SK-N-SH treated with all-trans-retinoic acid at 6 μM for 48 hours (cell line): ENCODE measurements at places on chromosomes 4 and X.

GRCh38 chr4:98466868-98467599, 191.4 kb downstream of the TSPAN5 start:
- peak; percentile 41 for ATAC-seq

DNA sequence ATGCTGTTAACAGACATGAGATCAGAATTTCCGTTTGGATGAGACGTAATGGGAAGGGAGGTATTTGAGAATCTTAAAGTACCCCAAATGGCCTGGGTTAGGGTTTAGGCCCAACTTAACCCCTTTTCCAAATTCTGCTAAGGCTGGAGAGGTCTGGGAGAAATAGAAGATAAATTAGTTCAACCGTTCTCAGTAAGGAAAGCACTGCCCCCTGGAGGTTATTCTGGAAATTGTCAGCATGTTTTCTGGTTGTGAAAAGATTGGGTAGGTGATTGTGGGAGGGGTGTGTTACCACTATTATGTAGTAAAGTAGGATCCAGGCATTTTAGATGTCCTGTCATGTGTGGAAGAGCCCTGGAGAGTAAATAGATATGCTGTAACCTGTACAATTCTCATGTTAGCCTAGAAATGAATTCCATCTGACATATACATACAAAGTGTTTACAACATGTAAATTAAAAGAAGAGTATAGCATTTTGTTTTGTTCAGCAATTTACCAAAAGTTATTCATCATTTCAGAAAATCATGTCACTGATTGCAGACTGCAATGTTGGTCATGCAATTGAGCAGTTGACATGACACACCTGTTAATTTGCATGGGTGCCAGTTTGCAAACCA, 26.8 kb upstream of the GRXCR1 start:
- ATAC-seq: peak; percentile 76

DNA sequence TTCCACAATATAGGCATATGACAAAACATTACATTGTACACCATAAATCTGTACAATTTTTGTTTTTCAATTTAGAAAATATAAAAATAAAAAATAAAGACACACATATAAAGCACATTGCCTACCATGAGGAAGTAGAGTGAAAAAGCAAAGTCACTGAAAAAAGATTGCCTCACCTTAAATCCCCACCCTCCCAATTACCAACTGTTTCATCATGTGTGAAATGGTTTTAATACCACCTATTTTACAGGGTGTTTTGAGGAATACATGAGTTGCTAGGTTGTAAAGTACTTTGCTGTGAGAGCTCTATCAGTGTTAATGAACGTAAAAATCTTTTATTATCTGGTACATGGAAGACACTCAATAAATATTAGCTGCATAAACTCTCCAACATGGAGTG, 373.6 kb upstream of the NDST3 start:
- ATAC-seq: no peak

DNA sequence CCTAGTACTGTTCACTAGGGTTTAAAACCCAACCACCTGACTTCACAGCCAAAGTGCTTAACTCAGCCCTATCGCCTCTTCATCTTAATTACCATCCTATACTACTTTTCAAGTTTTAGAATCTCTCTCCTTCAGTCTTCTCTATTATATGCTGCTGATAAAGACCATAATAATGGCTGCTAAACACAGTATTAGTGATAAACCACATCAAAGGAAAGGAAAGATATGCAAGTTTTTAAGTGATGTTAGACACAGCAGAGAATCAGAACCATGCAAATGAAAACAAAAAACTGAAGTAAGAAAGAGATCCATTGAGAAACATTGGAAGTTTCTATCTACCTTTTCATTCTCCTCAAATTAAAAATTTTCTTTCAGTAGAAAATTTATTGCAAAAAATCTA, 100.8 kb downstream of the REELD1 start:
- ATAC-seq: no peak

DNA sequence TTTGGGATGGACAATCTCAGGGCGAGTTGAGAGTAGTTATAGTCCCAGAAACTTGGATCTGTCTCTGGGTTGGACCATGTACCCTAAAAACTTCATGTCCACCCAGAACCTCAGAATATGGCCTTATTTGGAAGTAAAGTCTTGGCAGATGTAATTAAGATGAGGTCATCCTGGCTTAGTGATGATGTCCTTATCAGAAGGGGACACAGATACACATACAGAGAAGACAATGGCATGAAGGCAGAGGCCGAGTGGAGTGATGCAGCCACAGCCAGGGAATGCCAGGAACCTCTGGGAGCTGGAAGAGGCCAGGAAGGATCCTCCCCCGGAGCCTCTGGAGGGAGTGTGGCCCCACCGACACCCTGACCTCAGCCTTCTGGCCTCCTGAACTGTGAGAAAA, 61.2 kb upstream of the STX18 start:
- no peak for ATAC-seq

DNA sequence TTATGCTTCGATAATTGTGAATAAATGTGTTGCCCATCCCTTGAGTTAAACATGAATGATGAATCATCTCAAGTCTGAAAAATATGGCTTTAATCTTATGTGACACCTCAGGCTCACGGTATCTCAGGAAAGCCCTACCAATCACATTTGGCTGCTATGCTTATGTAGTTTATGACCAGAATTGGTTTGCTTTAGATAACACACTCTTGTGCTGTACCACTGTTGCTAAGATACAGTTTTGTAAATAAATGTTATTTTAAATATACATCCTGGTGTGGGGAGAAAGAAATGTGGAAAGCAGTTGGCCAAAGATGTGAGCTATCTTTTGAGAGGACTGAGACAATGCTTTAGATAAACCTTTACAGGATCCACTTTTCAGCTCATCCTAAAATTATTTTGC, 63.2 kb downstream of the NPY1R start:
- ATAC-seq: no peak

DNA sequence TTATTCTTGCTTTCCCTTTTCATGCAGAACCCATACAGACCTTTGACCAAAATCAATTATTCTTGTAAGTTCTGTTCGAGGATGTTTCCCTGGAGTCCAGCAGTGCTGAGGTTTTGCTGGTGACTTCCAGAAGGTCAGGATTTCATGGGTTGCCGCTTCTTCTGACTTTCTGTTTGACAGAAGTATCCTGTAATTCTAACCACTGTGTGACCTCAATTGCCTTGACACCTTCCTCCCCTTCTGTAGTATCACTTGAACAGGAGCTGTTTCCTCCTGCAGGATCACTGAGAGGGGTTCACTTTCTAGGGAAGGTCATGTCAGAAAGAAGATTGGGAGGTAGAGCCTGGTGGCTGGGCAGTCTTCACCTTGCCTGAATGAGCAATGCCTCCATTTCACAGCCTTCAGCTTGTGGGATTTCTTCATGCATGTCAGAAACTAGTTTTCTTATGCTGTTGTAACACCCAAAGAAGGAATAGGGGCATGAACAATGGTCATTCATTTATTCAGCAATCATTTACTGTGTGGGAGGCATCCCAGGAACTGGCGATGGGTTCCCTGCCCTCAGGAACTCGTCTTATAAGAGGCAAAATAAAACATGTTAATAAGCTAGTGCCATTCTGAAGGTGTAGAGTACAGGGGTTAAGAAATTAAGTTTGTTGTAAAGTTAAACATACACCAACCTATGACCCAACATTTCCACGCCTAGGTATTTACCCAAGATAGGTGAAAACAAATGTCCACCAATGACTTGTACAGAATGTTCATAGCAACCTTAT, 205.9 kb downstream of the SOWAHB start:
- no peak for ATAC-seq

DNA sequence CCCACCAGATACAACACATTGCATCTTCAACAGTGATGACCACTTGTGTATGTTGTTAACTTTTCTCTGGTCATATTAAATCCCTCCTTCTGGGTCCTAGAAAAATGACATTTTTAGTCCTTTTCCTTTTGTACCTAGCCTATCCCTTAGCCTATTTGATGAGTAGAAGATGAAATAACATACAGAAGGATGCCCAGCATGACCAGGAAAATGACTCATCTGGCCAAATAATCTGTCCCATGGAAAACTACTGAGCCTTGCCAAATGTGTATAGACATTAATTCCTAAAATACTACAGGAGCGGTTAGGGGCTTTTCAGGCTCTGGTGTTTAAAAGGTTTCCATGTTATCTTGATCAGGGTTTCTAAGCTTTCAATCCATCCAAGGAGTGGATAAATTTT, 129.0 kb upstream of the KCNIP4 start:
- ATAC-seq: no peak

- peak; percentile 98 for ATAC-seq
Observed at GRCh38 chr4:140609548-140610425, 41.0 kb upstream of the UCP1 start.

GRCh38 chr4:112510291-112511092, 5.5 kb downstream of the NEUROG2 start:
- ATAC-seq: peak; percentile 63

DNA sequence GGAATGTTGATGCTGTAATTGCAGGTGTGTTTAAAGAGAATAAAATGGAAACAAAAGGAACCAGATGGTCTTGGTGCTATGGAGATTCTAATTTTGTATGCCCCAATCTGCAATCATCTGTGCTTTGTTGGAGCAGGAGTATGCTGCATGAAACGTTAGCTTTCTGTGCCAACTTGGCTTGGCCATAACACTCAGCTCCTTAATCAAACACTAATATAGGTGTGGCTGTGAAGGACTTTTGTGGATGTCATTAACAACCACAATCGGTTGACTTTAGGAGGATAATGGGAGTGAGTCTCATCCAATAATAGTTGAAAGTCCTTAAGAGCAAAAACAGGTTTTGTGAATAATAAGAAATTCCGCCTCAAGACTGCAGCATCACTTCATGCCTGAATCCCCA, 399.2 kb downstream of the NLGN4X start:
- ATAC-seq: no peak

DNA sequence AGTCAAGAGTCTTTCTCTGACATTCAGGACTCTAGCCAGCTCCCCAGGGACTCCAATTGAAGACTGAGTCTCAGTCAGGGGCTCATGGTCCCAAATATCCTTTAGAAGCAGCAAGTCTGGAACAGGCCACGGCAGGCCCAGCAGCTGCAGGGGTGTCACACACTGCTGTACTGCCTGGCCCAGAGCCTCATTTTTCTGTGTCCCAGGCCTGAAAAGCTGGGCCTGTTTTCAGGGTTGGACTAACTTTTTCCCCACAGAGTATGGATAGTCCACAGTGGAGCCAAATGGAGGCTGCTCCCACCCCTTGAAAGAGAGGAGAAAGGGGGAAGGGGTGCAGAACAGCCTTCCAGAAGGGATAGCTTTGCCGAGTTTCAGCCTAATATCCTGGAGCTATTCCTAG, 146.8 kb upstream of the NALF2 start:
- no peak for ATAC-seq

DNA sequence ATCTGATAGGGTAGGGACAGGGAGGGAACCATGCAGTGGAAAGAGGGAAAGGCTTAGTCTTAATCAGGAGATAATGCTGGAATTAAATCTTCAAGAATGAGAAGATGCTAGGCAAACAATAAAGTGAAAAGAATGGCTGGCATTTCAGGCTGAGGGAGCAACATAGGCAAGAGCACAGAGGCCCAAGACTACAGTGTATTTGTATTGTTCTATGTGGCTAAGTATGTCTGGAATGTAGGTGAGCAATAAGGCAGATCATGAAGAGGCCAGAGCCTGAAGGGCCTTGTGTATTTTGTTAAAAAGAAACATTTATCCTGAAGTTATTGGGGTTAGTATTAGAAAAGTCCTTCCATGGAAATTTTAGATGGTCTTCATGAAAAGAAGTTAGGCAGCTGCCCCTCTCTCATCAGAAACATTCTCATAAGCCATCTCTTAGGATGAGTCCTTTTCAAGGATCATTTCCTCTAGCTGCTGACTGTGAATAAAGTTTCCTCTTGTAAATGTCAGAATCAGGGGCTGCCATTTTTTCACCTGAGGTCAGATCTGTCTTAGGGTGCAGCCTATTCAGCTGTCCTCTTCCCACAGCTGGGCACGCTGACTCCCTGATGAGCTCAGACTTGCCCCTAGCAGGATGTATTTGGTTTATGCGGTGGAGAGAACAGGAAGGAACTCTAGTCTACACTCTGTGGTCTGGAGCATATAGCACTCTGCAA, 46.3 kb downstream of the ATP10D start:
- peak; percentile 96 for ATAC-seq

DNA sequence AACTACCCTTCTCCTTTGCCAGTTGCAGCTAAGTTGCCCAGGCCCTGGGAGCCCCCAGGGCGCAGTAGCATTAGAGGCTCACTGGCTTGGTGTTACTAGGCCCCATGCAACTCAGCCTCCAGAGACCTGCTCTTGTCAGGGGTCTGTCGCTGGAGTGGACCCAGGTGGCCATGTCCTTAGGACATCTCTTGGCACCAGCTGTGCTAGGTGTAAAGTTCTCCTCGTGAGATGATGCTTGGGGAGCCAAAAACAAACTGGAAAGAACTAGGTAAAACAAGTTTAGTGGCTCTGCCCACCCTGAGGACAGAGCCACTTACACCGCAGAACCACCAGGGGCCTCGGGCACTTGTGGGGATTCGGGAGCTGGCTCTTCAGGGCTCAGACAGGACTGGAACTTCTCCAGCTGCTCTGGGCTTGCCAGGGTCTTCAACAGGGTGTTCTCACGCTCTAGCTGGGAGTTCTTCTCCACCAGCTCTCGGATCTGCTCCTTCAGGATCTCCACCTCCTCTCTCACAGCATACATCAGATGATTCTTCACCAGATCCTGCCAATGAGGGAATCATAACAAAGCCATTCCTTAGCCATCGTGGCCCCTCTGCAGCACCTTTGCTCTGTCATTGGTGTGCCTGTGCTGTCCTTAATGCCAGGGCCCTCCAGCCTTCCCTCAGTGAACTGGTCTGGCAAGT, 61.2 kb downstream of the TSC22D3 start:
- ATAC-seq: no peak

DNA sequence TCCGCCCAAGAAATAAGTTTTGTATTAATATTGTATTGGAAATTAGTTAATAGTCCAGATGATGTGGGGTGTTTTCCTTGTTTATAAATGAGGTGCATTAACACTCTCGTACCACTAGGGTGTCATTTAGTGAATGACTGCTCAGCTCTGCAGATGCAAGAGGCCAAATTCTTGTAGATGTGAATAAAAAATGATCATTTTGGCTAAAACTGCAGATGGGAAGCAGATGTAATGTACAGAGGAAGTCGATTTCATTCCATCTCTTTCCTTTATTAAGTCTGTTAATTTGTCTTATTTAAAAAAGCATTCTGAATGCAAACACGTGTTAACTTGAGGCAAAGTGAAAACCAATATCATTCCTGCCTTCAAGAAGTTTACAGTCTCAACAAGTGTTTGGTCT, 108.1 kb downstream of the DHX15 start:
- no peak for ATAC-seq

- no peak for ATAC-seq
Observed at GRCh38 chr4:78476108-78476704, 75.4 kb upstream of the ANXA3 start.

DNA sequence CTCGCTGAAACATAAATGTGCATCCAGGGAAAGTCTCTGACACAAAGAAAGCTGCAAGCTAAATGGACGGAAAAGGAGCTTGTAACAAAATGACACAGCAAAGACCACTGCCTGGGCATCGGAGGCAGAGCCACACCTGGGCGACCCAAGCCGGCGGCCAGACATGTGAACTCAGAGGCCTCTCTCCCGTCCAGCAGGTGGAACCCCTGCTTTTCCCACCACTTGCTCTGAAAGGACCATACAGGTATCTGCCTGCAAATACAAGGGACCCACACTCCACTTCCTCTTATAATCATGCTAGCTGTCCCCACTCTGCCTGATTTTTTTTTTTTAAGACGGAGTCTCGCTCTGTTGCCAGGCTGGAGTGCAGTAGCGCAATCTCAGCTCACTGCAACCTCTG, 12.0 kb downstream of the CPLX1 start:
- ATAC-seq: peak; percentile 33; the same call in 1 of the 3 replicates
